Fibroblast of gingiva (primary cell): ENCODE measurements at places on chromosomes 12 and 14.

DNA sequence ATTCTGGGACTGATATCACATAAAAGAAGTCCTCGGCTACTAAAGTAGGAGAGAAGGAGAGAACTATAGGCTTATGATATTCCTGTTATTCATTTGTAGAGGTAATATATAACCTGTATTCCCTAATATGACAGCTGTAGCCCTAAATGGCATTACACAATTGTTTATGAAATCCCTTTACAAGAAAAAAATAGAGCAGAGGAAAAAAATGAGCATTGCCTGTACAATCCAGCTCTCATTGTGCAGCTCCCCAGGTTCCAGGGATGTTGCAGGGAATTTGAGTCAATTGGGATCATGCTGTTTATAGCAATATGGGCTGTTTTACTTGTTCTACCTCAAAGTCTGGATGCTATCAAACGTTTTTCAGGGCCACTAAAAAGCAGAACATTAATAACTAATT, 173.1 kb downstream of the APAF1 start:
- DNase-seq = no peak

DNA sequence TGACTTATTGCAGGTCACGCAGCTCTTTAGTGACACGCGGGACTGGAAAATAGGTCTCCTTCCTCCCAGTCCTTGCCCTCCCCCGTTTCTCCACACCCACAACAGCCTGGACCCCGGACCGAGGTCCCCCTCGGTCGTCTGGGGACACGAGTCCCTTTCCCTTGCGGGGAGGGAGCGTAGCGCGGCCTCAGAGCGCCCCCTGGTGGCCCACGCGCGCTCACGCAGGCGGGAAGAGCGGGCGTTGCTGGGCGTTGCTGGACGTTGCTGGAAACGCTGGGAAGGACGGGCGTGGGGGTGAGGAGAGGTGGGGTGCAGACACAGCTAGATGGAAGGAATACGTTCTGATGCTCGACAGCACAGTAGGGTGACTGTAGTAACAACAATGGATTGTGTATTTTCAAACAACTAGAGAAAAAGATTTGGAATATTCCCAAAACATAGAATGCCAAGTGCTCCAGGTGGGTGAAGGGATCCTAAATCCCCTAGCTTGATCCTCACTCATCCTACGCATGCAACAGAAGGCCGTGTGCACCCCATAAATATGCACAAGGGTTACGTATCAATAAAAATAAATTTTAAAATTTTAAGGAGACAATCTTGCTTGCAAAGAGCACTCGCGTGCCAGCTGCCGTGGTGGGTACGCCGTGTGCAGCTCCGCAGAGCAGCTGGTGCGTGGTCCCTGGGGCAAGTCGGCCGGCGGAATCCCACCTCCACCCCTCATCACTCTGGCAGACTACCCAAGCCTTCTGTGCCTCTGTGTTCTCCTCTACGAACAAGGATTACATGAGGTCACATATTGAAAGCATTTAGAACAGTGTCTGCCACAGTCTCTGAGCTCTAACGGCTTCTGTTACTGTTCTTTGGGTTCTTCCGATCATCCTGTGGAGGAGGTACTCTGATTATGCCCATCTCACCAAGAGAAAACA, 87.4 kb downstream of the B4GALNT3 start:
- peak; percentile 31 for DNase-seq

- peak; percentile 52 for DNase-seq
These were observed 113.2 kb upstream of the FLRT2 start for GRCh38 chr14:85416771-85417170.

- DNase-seq = no peak
These were observed 61.3 kb downstream of the ATF7IP start for GRCh38 chr12:14426792-14427191.

GRCh38 chr12:114555451-114555850, 128.5 kb downstream of the TBX3 start:
- no peak for DNase-seq

DNA sequence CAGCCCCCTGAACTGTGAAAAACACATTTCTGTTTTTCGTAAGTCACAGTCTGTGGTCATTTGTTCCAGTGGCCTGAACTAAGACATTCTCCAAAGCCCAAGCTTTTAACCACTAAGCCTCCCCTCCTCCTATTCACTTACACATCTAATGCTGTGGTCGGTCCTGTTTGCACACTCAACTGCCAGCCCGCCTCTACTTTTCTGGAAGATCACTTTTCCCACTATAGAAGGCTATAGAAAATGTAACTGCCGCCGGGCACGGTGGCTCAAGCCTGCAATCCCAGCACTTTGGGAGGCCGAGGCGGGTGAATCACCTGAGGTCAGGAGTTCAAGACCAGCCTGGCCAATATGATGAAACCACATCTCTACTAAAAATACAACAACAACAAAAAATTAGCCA, 524.7 kb upstream of the TMEM132C start:
- no peak for DNase-seq

GRCh38 chr14:102524451-102525218, 15.1 kb upstream of the ANKRD9 start:
- DNase-seq = peak; percentile 98

- DNase-seq = no peak
These were observed 7.5 kb downstream of the KLRG1 start for GRCh38 chr12:8996682-8997405.
